Activated CD4-positive, alpha-beta T cell treated with anti-CD3 and anti-CD28 coated beads, Interleukin-2, Interleukin-6, amounts not matched to agents 100 ng/mL and 50 ng/mL, durations not matched to agents 16 hours and 8 hours (primary cell): ENCODE measurements at places on chromosomes 4 and X.
A peak's percentile ranks its signal among the peaks of the same experiment; 100 is the strongest.

DNA sequence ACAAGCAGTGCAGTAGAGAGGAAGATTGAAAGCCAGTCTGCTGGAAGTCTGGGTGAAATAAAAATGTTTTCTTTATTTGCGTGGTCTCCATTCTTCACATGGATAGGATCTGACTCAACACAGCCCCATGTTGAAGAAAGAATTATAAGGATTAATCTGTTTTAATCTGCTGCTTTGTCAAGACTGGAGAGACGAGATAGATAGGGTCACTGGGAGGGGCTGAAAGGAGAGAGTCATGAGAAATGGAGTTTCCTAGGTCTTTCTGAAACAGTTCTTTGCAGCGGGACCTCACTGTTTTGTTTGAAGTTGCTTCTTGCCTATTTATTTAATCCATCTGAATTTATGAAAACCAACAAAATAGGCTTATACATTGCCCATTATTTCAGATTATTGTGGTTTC, 32.4 kb upstream of the RHOH start:
- no peak for DNase-seq

DNA sequence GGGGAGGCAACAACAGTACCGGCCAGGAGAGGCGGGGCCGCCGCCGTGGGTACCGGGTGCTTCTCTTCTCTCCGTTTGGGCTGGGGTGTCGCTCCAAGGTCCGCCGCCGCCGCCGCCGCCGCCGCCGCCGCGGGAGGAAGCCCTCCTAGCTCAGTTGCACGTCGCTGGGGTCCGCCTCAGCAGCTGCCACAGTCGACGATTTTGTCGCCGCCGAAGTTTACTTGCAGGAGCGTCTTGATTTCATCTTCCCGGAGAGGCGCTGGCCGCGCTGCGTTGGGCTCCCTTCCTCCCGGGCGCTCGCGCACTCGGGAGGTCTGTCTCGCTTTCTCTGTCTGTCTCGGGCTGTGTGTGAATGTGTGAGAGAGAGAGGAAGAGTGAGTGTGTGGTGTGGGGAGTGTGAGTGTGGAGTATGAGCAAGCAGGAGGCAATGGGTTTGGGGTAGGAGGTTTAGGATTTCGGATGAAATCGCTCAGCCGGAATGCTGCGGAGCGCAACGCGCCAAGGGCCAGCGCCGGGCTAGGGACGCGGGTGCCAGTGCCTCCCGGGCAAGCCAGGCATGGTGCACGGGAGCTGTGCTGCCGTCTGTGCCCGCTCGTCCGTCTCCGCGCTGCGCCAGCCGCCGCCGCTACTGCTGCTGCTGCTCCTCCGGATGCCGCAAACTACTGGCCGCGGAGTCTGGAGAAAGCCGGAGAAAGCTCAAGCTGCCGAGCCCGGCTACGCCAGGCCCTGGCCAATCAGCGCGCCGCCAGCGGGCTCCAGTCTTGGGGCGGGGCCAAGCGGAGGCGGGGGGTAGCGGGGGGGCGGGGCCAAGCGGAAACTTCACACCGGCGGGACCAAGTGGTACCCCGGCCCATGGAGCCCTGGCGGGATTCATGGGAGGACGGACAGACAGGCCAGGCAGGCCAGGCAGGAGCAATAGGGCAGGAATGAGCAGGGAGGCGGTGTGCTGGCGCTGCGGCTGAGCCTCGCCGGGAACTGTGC, at the start of gene PCDH19:
TSS of gene PCDH19 (minus strand) at position 664 of the 981 bp plus-strand sequence. CDS start 1,676 bp downstream, outside the sequence.
- peak; percentile 51 for DNase-seq

DNA sequence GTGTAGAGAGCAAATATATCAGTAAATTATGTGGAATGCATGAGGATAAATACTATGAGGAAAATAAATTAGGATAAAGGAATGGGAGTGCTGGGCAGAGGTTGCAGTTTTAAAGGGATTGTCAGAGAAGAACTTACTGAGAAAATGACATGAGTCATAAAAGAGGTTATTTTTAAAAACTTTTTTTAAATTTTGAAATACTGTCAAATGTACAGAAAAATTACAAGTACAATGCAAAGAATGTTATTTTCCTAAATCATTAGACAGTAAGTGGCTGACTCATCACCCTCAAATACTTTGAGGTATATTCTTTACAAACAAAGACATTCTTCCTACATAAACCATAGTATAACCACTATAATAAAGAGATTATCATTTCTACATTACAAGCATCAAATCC, 29.8 kb upstream of the H2AZ1 start:
- no peak for DNase-seq

- DNase-seq = no peak
Measured at GRCh38 chr4:61407642-61408618, 207.8 kb downstream of the ADGRL3 start.

DNA sequence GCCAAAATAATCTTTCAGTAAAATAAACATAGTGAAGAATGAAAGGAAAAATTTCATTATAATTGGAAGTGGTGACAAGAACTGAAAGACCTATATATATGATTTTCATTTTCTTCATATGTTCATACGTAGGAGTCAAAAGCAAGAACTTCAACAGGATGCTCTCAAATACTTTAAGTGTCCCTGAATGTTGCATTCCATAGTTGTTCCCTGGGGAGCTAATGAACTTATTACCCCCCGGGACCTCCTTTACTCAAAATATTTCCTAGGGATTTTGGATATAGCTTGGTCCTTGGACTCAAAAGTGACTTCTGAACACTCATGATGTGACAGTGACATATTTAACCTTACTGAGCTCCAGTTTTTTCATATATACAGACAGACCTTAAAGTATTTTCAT, 44.9 kb upstream of the NDST4 start:
- DNase-seq = no peak

- DNase-seq = no peak
Measured at GRCh38 chr4:32744211-32744610, 2024.0 kb downstream of the PCDH7 start.

DNA sequence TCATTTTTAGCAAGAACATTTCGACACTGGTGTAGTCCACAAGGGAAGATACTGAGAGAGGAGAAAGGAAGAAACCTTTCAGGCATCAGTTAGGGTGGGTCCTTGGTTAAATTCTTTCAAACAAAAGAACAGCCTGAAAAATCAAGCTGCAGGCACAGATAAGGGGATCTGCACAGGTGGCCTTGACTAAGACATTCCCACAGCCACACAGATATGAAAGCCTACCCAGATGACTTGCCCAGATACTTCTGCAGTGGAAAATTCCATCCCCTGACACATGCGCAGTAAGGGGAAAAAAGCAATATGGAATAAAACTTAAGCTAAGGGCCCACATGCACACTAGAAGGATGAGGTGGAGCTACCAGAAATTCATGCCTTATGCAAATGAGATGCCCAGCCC, 8.9 kb upstream of the TMEM165 start:
- no peak for DNase-seq

GRCh38 chr4:47145630-47146029, 114.3 kb downstream of the GABRB1 start:
- DNase-seq = peak; percentile 60

GRCh38 chr4:25872851-25873631, 10.3 kb upstream of the SEL1L3 start:
- DNase-seq = no peak

GRCh38 chrX:136652822-136653723, 5.1 kb downstream of the CD40LG start:
- DNase-seq = peak; percentile 74

DNA sequence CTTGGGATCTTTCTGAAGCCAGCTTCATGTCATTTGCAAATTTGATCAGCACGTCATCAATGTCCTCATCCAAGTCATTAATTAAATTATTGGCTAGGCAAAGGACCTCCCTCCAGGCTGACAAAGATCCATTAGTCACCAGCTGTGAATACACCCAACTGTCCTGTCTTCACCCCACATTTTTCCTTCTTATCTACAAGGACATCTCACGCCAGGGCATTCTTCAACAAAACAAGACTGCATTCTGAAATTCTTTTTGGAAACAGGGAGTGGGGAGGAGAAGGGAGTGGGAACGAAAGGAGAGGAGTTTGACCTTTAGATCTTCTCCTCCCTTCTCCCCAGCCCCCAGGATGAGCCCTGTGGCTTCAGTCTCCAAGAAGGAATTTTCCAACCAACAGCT, 32.7 kb downstream of the NLGN3 start:
- no peak for DNase-seq

DNA sequence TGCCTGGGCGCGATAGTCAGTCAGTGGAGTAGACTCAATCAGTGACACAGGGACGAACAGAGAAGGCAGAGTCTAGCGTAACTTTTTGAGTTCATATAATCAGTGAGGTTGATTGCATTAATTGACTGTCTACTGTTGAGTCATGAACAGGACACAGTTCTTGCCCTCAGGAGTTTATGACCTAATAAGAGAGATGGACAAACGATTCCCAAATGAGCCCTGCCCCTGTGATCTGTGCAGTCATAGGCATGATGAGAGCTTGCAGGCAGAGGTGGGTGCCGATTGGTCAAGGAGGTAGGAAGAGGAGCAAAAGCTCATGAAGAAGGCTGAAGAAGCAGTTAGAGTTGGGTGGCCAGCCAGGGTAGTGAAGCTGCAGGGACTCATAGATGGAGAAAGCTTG, 57.1 kb downstream of the ADD1 start:
- no peak for DNase-seq

- peak; percentile 91 for DNase-seq
Measured at GRCh38 chrX:12974796-12975669, at the start of gene TMSB4X. TMSB4X (plus strand) TSS chrX:12975110.

DNA sequence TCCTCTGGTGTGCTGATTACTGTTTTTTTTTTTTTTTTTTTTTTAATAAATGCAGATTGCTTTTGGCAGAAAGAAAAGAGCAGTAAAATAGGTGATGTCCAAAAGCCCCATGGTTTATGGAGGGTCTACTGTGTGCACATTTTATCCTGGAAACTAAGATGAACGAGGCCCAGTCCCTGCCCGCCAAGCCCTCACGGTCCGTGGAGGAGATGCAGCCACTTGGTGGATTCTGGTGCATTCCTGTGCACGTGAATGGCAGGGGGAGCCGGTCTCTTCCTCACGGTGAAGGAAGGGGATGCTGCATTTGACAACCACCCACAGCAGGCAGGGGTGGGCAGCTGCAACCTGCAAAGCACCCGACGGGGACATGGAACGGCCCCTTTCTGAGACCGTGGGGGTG, 100.2 kb upstream of the AFAP1 start:
- DNase-seq = no peak

GRCh38 chr4:107799669-107800450, 24.9 kb upstream of the SGMS2 start:
- DNase-seq = no peak

DNA sequence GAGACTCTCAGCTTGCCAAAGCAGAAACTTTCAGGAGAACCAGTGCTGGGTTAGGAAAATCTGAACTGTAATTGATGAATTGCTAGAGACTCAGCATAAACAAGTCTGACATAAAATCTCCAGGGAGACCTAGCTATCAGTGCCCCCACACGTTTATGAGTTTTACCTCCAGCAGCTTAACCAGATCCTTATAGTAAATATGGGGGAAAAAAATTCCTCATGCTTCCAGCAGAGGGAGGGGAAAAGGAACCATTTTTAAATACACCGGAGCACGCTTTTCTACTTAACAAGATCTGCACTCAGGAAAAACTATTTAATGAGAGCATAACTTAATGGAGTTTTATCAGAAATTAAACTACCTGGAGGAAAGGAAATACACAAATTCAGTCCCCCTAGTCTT, 1040.7 kb upstream of the INTU start:
- DNase-seq = no peak

DNA sequence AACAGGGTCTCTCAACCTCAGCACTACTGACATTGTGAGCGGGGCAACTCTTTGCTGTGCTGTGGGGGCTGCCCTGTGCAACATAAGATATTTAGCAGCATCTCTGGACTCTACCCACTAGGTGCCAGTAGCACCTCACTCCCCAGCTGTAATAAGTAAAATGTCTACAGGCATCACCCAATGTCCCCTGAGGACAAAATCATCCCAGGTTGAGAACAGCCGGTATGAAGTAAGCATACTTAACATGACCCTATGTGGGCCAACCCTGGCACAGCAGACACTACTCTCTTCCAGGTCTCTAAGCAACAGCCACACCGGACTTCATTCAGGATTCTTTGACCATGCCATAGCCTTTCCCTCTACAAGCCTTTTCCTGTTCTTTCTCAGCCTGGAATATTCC, 10.5 kb upstream of the MGST2 start:
- peak; percentile 47 for DNase-seq

DNA sequence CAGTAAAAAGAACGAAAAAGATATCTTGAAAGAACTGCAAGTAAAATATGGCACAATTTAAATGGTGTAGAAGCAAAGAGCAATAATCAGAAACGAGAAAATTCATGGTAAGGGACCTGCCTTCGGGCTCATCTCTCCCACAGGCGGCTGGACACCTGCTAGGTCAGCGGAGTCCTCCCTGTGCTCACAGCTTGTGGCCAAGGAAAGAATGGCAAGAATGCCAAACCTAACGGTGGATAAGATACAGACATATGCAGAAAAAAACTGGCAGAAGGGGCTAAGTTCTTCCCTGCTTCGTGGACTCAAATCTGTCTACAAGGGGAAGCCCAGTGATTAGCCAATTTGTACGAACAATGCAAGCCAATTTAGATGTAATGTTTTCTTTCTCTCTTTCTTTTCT, 152.1 kb upstream of the VCX start:
- no peak for DNase-seq

- DNase-seq = peak; percentile 79
Measured at GRCh38 chr4:26731351-26732035, 129.1 kb upstream of the STIM2 start.

DNA sequence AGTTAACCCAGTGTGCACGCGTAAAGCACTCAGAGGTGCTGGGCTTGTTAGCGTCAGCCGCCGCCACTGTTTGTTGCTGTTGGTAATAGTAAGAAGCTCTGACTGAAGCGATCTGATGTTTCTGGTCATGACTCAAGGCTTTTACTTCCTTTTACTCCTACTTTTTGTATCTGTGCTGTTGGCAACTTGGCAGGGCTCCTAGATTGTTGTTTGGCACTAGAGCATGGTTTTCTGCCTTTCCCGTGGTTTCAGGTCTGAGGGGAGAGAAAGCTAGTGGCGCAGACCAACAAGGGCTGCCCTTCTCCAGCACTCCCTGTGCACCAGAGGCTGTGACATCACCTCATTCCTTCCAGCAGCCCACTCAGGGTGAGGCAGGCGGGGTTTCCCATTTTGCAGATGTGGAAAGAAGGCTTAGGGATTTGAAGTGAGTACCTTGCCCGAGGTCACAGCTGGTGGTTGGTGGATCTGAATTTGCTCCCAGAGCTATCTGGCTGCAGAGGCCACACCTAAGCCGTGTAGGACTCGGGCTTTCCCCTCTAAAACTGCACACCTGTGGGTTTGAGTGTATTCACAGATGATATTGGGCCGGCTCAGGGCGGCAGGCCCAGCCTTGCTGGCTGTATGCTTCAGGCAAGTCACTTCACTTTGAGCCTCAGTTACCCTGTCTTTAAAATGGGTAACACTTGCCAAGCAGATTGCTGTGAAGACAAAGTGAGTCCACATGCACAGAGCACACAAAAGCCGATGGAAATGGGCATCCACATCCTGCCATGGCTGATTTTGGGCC, 51.2 kb upstream of the TADA2B start:
- DNase-seq = no peak

GRCh38 chrX:36199928-36200327, 280.4 kb downstream of the CFAP47 start:
- DNase-seq = no peak

- no peak for DNase-seq
Measured at GRCh38 chr4:184957446-184958115, 60.7 kb upstream of the HELT start.

GRCh38 chrX:120839491-120839890, 36.2 kb downstream of the CT47B1 start:
- DNase-seq = no peak

- no peak for DNase-seq
Measured at GRCh38 chr4:69601065-69601464, 38.4 kb downstream of the UGT2A2 start.

- no peak for DNase-seq
Measured at GRCh38 chr4:608236-608635, 17.1 kb upstream of the PDE6B start.

GRCh38 chr4:42713391-42713790, 56.5 kb upstream of the ATP8A1 start:
- DNase-seq = no peak
